ENCODE measurements at places on chromosomes 1 and 21.

DNA sequence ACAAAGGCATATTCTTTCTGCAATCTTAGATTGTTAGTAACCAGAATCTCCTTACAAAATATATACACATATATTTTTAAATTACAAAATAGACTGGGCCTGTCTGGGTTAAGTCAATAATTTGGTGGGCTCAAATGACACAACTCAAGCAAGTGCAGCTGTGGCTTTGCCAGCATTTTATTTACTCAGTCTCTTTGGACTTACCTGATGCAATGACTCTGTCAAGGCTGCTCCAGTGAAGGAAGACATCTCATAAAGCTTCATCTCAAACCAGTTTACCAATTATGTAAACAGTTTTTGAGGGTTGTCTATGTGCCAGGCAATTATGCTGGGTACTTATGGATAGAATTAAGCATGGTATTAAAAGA, 22.8 kb upstream of the ABCA4 start:
- no peak for DNase-seq

GRCh38 chr1:192903142-192903541, 94.3 kb downstream of the RGS2 start:
- no peak for DNase-seq

DNA sequence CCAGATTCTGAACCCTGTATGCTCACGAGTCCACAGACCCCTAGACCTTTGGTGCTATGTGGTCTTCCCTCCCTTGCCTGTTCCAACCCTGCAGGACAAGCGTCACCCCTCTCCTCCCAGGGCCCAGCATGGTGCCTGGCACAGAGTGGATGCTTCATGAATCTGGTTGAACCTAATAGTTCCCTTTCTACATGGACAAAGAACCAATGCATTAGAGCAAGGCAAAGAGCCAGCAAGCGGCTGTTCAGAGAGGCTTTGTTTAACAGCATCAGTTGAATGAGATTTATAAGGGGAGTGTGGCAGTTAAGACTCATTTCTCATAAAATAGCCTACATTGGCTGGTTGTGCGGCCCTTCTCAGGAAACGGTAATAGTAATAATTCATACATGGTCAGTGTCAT, 14.9 kb downstream of the SLC26A9 start:
- no peak for DNase-seq

DNA sequence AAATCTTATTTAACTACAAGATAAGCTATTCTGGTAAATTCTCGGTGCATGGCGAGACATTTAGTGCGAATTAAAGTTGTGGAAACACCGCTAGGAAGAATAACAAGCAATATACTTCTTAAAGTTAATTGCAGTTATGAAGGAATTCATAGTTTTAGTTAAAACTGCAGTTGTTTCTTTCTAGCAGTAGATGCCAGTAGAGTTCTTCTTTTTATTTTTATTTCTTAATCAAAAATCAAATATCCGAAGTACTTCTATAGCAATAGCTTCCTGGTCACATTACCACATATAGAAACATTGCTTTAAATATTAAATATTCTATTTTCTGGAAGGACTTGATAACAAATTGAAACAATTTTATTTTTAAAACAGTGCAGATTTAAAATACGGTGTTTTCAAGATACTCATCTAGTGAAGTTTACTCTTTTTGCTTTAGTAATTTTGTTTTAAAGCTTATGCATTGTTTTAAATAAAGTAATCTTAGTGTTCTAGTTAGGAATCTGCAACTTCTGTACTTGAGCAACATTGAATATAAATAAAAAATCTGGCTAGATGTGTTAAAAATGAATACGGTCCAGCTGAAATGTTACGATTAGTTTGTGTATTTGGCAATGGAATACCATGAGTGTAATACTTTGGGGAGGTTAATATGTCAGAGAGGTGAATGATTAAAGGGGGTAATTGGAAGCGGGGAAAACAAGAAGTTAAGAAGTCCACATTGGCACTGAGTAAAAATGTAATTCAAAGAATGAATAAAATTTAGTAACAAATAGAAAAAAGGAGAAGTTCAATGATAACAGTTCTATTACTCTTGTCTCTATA, 2.7 kb upstream of the PRKACB start:
- DNase-seq, result peak; percentile 71

DNA sequence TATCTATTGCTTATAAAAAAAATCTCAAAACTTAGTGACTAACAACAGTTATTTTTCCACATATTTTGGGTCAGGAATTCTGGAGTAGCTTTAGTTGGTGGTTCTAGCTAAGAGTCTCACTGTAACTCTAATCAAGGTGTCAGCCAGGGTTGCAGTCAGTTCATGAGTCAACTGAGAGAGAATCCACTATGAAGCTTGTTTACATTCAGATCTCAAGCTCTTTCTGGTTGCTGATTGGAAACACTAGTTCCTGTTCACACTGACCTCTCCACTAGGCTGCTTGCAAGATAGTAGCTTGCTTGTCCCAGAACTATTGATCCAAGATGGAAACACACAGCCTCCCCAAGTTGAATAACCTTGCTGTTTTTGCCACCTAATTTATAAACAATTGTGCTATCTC, 1192.1 kb upstream of the B3GALT2 start:
- DNase-seq, result no peak

DNA sequence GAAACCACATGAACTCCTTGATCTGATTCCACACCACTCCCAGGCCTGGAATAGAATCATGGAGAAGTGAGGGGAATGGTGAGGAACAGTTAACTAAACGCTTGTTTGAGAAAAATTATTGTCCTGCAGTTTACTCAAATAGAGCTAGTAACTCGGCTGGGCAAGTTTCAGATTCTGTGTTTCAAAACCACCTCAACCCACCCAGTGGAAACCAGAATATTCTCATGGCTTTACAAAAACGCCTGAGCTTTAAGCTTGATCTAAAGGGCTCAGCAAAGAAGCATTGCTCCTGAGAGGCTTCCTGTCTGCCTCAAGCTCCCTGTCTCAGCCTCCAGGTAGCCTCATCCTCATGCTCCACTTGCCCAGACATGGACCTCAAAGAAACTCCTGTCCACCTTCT, 16.6 kb downstream of the TCHHL1 start:
- no peak for DNase-seq

DNA sequence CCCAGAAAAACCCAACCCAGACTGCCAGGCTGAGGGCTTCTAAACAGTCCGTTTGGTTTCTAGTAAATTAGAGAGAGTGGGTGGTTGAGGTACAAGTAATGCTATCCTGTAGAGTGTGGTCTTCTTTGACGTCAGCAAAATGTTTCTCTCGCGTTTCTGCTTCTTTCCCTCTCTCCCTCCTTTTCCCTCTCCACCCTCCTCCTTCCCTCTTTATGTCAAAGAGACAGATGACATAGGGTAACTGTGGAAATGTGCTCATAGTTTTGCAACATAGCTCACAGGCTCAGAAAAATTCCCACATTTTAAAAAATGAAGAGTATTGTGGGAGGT, 158.3 kb downstream of the TOMM20 start:
- no peak for DNase-seq

- DNase-seq, result no peak
These were observed 334.6 kb downstream of the RGS7 start for GRCh38 chr1:241022366-241022765.

- no peak for DNase-seq
These were observed 161.1 kb upstream of the RRP15 start for GRCh38 chr1:218123968-218124367.

- DNase-seq, result no peak
These were observed 35.0 kb downstream of the BATF3 start for GRCh38 chr1:212664409-212665199.

GRCh38 chr1:2967329-2967725, 53.9 kb upstream of the ACTRT2 start:
- DNase-seq, result no peak

- peak; percentile 92 for DNase-seq
These were observed 19.1 kb downstream of the NME7 start for GRCh38 chr1:169348383-169349036.

- DNase-seq, result no peak
These were observed 25.0 kb upstream of the UAP1 start for GRCh38 chr1:162536511-162536910.

DNA sequence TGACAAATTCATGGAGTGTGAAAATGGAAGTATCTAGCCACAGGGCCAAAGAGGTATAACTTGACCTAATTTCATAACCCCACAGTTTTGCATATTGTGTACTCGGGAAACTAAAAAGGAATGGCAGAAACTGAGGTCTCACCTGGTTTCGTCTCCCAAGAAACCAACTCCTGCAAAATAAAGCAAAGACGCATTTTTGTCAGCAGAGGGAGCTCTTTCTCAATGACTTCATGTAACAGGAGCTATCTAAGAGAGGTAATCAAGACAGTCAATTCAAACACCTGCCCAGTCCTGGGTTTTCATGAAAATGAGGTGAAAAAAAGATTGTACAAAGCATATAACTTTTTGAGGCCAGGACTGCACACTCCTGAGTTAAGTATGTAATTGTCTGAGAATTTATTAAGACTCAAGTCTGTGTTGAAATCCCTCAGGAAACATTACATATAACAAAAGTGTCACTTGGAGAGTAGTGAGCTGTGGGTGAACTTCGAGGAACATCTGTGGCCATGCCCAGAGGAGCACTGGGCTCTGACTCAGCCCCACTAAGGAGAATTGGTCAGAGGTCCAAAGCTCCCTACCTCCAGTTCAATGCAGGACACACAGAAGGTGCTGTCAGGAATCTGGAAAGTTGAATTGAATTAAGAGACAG, 17.6 kb downstream of the FCRL4 start:
- peak; percentile 73 for DNase-seq

DNA sequence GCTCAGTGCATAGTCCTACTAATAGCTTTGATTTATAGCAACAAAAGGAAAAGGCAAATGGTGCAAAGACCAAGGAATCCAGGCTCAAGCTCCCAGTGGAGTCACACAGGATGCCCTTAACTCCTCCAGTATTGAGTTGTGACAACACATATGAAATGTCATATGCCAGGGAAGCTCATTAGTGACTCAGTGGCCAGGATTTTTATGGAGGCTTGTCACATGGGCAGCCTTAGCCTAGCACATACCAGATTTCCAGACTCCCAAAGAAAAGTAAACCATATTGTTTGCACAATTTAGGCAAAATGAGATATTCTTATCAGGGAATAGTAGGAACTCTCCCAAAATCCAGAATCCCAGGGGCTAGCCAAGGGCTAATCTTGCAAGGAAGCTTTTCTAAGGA, 129.2 kb downstream of the MAGI3 start:
- no peak for DNase-seq

DNA sequence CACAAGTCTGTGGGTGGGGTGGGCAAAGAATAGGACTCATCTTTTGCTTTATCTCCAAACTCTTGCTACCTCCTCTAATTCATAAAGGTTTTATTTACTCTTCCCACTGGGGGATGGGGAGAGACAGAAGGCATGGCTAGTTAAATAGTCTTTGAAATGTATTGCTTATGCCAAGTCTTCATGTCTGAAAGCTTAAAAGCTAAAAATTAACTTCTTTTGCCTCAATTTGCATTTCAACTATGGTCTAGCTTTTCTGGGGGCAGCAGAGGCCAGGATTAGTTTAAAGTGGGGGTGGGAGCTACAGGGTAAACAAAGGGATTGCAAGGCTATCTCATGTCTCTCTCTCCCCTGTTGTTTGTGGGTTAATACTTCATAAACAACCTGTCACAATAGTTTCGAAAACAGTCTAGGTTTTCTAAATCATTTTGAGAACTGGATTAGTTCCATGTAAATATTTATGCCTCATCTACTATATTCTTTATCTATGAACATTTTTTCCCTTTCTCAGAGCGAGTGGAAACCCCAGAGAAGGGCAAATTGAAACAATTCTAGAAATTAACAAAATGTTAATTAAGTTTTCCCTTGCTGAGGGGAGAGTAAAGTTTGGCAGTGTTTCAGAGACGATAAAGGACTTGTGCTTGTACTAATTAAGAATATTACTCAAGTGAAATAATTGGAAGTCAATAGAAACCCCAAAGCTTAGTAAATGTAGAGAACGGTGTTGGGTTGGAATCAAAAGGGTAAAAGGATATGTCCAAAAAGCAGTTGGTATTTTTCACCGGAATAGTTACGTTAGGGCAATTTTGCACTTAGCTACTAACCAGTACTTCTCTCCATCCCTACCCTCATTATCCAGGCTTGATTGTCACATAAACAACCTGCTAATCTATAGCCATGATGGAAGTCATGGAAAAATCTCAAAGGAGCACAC, 182.2 kb downstream of the GIPC2 start:
- no peak for DNase-seq

GRCh38 chr1:81288689-81289088, 512.0 kb upstream of the ADGRL2 start:
- DNase-seq, result no peak

- DNase-seq, result no peak
These were observed 641.5 kb upstream of the PLXNA2 start for GRCh38 chr1:208885650-208886049.

- DNase-seq, result no peak
These were observed 136.6 kb downstream of the PROX1 start for GRCh38 chr1:214124281-214124805.
